ENCODE measurements at places on chromosomes 16 and 17.

GRCh38 chr17:55704401-55704800 is 18.3 kb downstream of the TMEM100 start:
- no peak for DNase-seq

- DNase-seq, result no peak
Observed at GRCh38 chr17:71649941-71650350, 470.9 kb upstream of the SOX9 start.

- no peak for DNase-seq
Observed at GRCh38 chr17:83154311-83155127, 75.1 kb downstream of the METRNL start.

DNA sequence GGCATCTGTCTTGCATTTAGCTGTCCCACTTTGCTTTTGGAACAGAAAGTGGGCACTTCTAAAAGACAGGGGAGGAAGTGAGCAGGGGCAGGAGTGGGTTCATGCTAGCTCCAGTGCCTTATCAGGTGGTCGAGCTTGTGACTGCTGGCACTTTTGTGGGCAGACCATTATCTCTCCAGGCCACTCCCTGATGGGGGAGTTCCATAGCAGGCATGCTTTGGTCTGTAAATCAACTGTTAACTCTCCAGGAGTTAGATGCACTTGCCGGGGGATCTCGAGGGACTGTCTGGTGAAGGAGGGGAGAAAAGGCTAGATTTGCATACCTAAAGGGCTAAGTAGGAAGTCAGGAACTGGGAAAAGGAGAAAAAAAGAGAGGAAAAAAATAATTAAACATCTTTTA is 9.3 kb upstream of the CARD14 start:
- DNase-seq, result peak; percentile 43

DNA sequence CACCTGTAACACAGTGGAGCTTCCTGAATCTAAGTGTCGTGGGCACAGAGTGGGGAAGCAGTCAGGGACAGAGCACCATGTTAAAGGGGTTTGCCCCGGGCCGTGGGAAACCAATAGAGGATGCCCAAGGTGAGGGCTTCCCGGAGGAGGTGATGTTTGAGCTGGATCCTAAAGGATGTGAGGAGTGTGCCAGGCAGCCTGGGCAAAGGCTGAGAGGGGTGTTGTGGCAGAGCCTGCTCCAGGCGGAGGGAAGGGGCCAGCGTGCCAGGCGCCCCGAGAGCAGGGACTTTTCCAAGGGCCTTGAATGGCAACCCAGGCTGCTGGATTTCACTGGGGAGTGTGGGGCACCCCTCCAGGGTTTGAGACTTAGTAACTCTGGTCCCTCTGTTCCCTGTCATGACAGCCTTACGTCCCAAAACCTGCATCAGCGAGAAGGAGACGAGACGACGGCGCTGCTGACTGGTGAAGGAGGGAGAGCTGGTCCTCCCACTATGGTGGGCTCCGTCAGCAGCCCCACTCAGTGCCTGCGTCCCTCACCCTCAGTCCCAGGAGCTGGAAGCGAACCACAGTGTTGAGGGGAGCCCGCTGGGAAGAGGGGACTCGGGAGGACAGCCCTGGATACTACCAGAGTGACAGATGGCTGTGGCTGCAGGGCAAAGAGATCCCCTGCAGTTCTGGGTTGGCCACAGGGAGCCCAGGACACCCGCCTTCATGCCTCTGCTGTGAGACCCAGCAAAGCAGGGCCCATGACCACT is 228.4 kb downstream of the KATNIP start:
- DNase-seq, result no peak

GRCh38 chr16:88062341-88063210 is 111.3 kb downstream of the BANP start:
- no peak for DNase-seq

DNA sequence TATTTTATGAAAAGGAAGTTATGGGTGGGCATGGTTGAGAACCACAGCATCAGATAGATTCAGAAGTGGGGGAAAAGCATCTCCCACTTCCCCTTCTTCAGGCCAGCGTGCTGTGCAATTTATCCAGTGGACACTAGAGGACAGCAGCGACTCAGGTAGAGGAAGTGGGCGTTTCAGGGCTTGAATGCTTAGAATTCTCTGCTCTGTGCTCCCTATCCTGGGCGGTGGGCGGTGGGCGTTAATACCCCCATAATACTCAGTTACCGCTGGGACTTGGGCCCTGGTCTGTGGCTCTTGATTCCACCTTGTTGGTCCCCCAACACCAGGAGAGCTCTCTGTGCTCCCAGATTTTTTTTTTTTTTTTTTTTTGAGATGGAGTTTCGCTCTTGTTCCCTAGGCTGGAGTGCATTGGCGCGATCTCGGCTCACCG is 3.7 kb upstream of the LYZL6 start:
- DNase-seq, result peak; percentile 15

GRCh38 chr16:73065632-73066330 is 17.9 kb upstream of the ZFHX3 start:
- DNase-seq, result no peak

DNA sequence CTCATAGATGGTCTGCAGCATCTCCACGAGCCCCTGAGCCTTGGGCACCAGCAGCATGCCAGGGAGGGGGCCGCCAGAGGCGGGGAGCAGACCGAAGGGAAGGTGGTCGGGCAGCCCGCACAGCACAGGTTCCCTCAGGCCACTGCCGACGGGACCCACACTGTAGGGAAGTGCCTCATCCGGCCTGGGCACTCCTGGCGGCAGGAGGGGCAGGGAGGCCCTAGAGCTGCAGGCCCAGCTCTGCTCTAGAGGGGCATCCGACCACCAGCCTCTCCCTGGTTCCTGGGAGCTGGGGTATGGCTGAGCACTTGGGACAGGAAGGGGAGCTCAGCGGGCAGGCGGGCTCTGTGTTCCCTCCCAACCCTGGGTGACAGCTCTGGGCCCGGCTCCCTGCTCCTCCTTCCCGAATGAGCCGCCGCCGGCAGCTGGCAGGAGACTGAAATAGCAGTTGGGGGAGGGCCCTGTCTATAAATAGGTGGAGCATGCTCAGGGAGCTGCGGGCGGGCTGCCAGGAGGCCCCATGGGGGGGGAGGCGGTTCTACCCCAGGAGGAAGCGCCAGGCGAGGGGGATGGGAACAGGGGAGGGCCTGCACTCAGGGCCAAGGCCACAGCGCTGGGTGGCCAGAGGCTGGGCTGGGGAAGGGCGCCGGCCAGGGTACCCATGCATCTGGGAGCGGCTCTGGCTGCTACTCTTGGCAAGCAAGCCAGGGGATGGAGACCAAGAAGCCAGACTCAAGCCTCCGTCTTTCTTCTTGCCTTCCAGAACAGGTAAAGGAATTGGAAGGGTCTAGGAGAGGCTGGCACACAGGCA is 12.4 kb downstream of the HDAC5 start:
- peak; percentile 39 for DNase-seq

GRCh38 chr16:84508502-84508901 is 4.0 kb upstream of the MEAK7 start:
- DNase-seq, result no peak

- DNase-seq, result no peak
Observed at GRCh38 chr17:19760746-19761145, 12.6 kb upstream of the ALDH3A1 start.

- DNase-seq, result no peak
Observed at GRCh38 chr16:80971819-80972218, 34.9 kb downstream of the CMC2 start.

- no peak for DNase-seq
Observed at GRCh38 chr17:34253139-34253525, 2.0 kb upstream of the CCL2 start.

DNA sequence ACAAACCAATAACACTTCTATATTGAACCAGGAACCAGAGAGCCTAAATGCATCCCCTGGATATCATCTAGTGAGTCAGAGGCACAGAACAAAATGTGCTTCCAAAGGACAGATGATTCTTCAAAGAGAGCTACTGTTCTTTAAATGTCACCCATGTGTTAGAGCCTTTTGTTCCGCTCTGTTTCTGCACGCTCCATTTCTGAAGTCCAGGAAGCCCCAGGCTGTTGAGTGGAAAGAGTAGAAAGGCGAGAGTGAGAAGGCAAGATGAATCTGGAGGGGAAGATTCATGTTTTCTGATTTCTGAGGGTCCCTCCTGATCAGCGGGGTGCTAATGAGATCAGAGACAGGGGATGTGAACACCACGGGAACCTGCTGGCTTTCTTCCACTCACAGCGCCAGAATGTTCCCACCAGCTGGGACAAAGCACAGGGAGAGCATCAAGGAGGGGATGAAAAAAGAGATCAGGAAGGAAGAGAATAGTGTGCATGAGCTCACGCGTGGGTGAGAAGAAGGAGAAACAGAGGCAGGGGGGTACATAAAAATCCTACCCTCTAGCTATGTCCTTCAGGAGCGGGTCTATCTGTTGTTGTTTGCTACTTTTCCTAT is 559.9 kb upstream of the HSBP1 start:
- DNase-seq, result no peak

DNA sequence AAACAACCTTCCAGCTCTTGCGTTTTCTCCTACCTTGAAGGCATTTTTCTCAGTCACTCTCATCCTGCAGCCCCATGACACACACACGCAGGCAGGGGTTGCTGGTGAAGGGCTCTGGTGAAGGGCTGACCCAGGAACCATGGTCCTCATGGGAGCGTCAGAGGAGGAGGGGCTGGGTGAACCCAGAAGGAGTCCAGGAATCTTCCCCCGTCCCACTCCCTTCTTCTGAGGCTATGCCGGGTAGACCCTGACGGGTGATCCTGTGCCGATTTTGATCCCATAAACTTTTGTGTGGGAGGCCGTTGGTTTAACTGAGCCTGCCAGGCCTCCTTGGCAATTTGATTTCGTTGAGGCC is 278.4 kb upstream of the FOXF1 start:
- DNase-seq, result no peak
